ENCODE measurements at places on chromosomes 6 and 20. TPM values are rescaled to one million over a fixed set of nuclear protein-coding genes. Genes with fewer than 3 reads are reported as not detected.

Gene PMEPA1
- 89.8 TPM for total RNA-seq

Gene MLN
- not detected for total RNA-seq

Gene PRND
- not detected for total RNA-seq

Gene GPLD1
- 0.98 TPM for total RNA-seq

Gene SPATS1
- not detected for total RNA-seq

Gene GGTLC1
- 0.18 TPM for total RNA-seq

Gene SOBP
- 9.0 TPM for total RNA-seq

Gene IER3
- 106 TPM for total RNA-seq

Gene GSTA4
- 3.9 TPM for total RNA-seq

Gene TRIM10
- not detected for total RNA-seq

Measured in Panc1 (cell line).